Amygdala (tissue), 56 donors: ENCODE measurements at places on chromosomes 12 and 14.

DNA sequence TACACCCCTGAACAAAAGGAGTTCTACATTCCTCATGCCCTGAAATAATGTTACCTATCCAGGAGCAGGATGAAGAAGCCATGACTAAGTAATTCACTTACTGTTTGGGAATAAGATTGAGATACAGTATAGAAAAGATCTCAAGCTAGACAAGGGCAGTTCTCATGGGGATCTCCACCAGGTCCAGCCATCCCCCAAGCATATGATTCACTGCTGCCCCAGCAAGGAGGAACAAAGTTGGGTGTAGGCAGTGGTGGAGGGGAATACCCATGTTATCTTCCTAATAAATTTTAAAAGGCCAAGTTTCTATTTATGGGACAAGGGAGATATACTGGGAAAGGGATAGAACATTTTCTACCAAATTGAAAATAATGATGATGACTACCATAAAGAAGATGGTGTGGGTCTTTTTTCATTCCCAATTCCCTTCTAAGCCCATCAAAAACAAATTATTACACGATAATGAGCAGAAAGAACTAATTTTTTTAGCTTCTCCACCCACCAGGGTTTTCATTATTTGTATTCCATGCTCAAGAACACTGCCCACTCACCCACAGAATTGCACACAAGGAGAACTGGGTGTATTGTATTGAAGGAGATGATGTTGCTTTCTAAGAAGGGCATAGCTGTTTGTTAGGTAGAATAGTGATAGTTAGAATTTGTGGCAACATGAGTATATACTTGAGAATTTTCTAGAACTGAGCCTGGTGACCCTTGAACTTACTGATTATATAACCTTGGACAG is 204.6 kb downstream of the BTG1 start:
- DNase-seq: no peak

DNA sequence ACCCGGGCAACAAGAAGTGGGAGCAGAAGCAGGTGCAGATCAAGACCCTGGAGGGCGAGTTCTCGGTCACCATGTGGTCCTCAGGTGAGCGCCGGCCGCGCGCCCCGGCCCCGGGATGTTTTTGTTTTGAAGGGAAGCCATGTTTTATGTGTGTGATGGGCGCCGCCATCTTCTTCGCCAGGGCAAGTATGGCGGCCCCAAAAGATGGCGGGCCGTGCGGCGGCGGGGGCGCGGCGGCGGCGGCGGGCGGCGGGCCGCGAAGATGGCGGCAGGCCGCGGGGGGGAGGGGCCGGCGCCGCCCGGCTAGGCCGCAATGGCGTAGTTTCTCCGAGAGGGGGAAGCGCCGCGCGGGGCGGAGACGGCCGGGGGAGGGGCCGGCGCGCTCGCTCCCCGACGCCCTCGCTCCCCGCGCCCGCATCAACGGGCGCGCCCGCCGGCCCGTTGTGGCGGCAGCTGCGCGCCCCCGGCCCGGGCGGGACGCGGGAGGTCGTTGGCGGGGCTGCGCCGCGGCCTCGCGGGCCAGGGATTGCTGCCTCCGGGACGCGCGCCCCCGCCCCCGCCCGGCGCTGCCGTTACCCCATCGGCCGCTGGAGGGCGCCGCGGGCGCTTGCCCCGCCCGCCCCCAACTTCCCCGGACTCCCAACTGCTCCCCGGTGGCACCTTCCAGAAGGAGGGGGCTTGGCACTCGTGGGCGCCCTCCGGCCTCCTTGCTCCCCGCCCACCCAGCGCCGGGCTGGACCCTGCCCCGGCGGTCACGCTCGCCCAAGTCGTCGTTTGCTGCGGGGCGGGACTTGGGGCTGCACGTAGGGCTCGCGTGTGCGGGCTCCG is 1.1 kb downstream of the YY1 start:
- DNase-seq: peak; percentile 77

DNA sequence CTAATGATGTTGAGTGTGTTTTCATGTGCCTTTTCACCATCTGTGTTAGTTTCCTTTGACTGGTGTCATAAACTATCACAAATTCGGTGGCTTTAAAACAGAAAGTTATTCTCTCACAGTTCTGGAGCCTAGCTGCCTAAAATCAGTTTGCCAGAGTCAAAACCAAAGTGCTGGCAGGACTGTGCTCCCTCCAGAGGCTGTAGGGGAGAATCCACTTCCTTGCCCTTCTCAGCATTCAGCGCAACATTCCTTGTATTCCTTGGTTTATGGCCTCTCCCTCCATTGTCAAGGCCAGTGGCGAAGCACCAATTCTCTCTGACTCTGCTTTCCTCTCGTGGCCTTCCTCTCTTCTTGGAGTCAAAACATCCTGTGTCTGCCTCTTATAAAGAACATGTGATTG is 174.2 kb upstream of the PDE3A start:
- no peak for DNase-seq

GRCh38 chr14:91351512-91351862 is 66.1 kb downstream of the CCDC88C start:
- DNase-seq: no peak

DNA sequence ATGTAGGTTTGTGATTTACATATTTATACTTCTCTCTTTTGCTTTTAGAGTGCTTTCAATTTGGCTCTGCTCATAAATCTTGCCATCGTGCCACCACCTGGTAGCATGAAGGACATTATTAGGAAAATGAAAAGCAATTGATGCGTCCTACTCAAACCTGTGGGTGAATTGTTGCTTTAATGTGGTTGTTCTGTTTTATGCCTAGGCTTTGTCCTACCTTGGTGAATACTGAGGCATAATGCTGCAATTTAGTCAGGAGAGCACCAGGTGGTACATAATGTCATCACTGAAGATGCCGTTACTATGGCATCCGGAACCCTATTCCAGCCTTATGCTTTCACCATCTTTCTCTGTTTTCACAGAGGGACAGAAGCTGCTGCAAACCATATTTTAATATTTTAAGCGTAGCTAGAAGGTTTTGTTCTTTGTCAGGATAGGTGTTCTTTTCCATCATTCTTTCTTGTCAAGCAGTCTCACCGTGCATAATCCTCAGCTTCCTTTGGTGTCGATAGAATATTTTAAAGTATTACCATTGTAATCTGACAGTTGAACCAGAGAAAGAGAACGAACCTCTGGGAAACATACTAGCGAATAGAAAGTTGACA is 68.5 kb upstream of the PKP2 start:
- no peak for DNase-seq

GRCh38 chr12:77788231-77789168 is 42.2 kb upstream of the NAV3 start:
- DNase-seq: no peak
